ENCODE measurements at places on chromosomes 4 and X.
A peak's percentile ranks its signal among the peaks of the same experiment; 100 is the strongest.

DNA sequence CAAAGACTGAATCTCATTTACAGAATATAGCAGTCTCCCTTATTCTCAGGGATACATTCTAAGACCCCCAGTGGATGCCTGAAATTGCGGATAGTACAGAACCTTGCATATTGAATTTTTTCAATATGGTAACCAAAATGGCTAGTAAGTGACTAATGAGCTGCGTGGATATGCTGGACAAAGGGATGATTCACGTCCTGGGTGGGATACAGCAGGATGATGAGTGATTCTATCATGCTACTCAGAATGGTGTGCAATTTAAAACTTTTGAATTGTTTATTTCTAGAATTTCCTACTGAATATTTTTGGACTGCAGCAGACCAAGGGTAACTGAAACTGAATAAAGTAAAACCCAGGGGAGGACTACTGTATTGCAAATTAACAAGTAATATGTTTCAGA, 66.7 kb downstream of the STAG2 start:
- DNase-seq = no peak

GRCh38 chr4:113602646-113603228, 158.8 kb downstream of the CAMK2D start:
- DNase-seq = no peak

- no peak for DNase-seq
These were observed 1272.6 kb downstream of the PCDH19 start for GRCh38 chrX:99137488-99137887.

- DNase-seq = no peak
These were observed 24.7 kb upstream of the PRPS1 start for GRCh38 chrX:107603429-107604159.

GRCh38 chrX:129116676-129117470, 406.4 kb downstream of the SMARCA1 start:
- DNase-seq = no peak

- DNase-seq = no peak
These were observed 26.3 kb downstream of the ANKRD50 start for GRCh38 chr4:124686279-124686678.

DNA sequence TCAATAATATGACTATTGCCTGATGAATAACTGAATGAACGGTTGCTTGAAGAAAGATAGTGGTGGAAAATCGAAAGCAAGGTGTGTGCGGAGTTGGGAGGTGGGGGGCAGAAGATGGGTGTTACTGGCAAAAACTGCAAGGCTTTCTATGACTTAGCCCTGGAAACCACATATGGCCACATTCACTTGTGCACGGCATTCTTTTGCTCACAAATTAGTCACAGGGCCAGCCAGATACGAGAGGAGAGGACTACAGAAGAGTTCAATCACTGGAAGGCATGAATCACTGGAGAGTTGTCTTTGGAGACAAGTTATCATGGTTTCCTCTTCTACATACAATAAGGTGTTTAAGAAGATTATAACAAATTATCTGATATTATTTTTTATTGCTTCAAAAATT, 626.5 kb upstream of the CPEB2 start:
- no peak for DNase-seq

DNA sequence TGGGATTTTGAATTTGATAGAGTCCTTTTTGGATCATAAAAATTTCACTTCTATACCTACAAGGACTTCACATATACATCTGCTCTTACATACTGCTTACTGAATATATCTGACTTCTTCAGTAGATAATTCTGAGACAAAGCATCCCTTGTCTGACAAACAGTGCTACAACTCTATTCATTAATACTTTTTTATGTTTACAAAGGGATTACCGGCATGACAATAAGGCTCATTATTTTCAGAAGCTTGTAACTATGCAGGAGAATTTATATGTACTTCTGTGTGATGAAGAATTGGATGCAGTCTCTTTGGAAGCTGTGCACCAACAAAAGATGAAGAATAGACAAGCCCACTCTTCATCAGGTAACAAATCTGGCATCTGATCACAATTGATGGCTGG, 1070.3 kb downstream of the STIM2 start:
- DNase-seq = no peak

DNA sequence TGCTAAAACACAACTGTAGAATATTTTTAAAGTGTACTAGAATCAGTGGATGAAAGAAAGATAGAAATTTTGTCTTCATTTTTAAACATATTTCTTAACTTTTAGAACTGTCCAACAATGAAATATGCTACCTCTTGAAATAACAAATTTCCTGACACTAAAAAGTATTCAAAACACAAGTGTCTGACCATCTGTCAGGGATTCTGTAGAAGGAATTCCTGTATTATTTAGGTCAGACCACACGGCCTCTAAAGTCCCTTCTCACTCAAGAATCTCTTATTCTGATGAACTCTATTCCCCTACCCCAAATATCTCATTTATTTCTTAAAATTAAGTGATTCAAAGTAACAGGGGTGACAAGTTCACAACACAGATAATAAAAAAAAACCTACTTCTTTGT, 99.1 kb downstream of the MAML3 start:
- no peak for DNase-seq

GRCh38 chr4:53100501-53101190, 238.5 kb downstream of the RASL11B start:
- DNase-seq = no peak

GRCh38 chrX:146456058-146456457, 353.5 kb upstream of the CXorf51B start:
- DNase-seq = no peak

- DNase-seq = no peak
These were observed 63.1 kb downstream of the SORCS2 start for GRCh38 chr4:7255488-7255881.

DNA sequence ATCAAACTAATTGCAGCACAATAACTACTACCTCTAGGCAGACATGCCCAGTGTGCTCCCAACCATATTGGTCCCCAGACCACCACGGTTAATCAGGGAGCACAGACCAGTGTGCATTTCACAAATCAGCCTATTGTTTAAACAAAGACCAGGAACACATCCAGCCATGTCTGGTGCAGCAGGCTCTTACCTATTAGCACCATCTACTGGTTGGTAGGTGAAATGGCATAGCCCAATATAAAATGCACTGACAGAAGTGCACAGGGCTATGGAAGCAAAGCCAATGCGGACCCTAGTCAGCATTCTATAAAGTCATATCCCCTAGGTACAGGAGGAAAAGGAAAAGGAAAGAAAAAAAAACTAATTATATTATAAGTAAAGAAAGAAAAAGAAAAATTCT, 15.5 kb upstream of the CYLC1 start:
- DNase-seq = peak; percentile 61

DNA sequence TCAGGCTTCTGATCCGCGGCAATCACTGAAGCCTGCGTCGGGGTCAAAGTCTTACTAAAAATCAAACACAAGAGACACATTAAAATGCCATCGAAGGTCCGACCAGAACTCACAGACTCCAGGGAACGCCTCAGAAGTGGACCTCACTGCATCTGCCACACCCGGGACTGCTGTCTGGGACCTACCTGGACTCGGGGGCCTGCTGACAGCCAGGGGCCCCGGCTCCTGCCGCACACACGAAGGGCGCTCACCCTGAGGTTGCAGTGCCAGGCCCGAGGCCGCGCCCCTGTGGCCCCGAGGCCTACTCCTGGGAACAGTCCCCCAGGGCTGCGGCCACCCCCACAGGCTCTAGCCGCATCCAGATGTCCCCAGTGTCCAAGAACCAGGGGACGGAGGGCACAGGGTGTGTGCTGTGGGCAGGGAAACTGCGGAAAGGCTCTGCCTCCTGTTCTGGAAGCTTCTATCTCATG, 7.4 kb downstream of the CTBP1 start:
- no peak for DNase-seq

DNA sequence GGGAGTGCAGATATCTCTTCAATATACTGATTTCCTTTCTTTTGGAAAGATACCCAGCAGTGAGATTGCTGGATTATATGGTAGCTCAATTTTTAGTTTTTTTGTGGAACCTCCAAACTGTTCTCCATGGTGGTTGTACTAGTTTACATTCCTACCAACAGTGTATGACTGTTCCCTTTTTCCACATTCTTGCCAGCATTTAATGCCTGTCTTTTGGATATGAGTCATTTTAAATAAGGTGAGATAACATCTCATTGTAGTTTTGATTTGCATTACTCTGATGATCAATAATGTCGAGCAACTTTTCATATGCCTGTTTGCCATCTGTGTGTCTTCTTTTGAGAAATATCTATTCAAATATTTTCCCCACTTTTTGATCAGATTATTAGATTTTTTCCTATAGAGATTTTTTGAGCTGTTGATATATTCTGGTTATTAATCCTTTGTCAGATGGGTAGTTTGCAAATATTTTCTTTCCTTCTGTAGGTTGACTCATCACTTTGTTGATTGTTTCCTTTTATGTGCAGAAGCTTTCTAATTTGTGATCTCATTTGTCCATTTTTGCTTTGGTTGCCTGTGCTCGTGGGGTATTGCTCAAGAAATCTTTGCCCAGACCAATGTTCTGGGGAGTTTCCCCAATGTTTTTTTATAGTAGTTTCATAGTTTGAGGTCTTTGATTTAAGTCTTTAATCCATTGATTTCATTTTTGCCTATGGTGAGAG, 552.7 kb downstream of the ZNF674 start:
- no peak for DNase-seq

DNA sequence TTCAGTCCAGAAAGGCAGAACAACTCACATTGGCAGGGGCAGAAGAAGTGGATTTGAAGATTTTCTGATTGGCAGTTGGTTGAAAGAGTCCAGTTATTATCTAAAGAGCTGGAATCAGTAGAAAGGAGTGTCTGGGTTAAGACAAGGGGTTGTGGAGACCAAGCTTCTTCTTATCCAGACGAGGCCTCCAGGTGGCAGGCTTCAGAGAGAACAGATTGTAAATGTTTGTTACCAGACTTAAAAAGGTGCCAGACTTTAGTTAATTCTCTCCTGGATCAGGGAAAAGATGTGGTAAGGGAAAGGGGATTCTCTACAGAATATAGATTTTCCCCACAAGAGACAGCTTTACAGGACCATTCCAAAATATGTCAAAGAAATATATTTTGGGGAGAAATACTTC, 36.7 kb upstream of the TLR3 start:
- no peak for DNase-seq

- no peak for DNase-seq
These were observed 4.3 kb downstream of the MGST2 start for GRCh38 chr4:139669890-139670289.

- DNase-seq = peak; percentile 13
These were observed 411.9 kb upstream of the EMCN start for GRCh38 chr4:100929758-100930157.

DNA sequence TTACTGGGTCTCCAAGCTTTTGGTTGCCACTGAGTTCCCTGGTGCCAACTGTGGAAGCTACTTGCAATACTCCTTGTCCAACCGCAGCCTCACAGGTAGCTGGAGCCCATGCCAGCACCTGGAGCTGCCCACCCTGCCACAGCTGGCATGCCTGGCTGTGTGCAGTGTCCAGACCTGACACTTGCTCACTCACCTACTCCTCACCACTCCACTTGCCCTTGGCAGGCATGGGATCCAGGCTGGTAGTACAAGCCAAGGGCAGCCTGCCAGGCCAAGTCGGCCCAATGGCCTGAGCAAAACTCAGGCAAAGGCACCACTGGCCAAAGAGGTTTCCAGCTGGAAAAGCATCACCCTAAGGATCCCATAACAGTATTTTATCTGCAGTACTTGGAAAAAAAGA, 246.3 kb downstream of the PDGFC start:
- DNase-seq = no peak

- DNase-seq = no peak
These were observed 24.2 kb downstream of the RBPJ start for GRCh38 chr4:26344901-26345564.

DNA sequence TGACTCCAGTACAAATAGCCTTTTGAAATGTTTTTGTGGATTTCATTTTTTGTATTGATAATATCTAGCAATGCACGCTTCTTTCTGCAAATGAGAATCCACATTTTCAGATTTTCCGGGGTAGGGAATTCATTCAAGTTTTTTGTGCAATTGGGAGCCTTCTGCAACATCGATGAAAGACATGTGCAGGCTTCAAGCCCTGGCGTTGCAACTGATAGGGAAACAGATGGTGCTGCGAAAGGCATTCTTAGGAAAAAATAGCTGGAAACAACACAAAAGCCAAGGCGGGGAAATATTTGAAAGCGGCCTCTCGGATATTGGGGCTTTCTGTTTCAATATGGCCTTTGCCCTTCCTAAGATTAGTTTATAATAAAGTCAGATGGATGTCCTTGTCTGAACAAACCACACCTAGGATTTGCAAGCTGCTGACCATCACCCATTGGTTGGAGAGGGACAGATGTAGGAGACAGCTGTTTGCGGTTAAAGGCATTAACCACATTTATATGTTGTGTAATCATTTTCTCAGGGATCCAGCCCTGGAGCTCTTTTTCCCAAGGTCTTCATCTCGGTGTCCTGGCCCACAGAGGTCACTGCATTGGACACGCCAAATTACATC, 136.5 kb downstream of the PRKX start:
- DNase-seq = no peak

- DNase-seq = no peak
These were observed 27.4 kb downstream of the RNF212 start for GRCh38 chr4:1086011-1086410.

DNA sequence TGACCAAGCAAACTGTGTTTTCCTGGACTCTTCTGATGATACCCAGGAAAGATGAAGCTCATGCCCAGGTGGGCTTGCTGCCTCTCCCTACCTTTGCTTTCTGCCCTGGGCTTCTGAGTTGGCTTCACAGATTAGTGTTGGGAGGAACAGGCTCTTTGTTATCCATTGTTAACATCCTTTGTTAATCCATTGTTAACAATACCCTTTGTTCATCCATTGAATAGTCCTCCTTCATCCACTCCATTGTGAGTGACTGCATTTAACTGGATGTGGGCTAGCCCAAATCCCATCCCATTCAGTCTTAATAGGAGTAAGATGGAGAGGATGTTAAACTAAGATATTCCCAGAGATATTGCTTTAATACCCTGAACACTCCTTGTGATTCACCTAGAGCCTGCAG, 199.0 kb upstream of the LNX1 start:
- no peak for DNase-seq

DNA sequence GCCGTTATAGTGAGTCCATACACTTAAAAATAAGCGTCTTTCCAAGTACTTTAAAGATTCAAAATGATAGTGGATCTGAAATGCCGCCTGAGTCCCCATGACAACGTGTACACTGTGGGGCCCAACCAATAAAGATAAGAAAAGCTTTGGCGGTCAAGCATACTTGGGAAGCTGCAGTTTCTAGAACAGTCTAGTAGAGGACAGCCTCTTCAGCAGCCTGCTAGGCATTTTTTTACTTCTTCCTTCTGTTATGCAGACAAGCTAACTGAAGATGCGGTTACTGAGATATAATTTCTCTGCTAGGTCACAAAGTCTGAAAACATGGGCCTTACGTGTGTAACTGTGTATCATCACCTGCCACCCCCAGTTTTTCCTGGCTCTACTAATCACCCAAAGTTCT, 402 bp upstream of the UPRT start:
- no peak for DNase-seq

GRCh38 chr4:23828020-23828715, 61.7 kb downstream of the PPARGC1A start:
- DNase-seq = peak; percentile 25

- DNase-seq = no peak
These were observed 134.9 kb upstream of the VEGFC start for GRCh38 chr4:176927664-176928063.

GRCh38 chrX:99719140-99719539, 690.9 kb downstream of the PCDH19 start:
- DNase-seq = no peak
